Activated CD4-positive, alpha-beta memory T cell treated with anti-CD3 and anti-CD28 coated beads, Interleukin-2, amount 10 ng/mL, durations not matched to agents 7 days and 5 days (primary cell): ENCODE measurements at places on chromosomes 7 and 10.

DNA sequence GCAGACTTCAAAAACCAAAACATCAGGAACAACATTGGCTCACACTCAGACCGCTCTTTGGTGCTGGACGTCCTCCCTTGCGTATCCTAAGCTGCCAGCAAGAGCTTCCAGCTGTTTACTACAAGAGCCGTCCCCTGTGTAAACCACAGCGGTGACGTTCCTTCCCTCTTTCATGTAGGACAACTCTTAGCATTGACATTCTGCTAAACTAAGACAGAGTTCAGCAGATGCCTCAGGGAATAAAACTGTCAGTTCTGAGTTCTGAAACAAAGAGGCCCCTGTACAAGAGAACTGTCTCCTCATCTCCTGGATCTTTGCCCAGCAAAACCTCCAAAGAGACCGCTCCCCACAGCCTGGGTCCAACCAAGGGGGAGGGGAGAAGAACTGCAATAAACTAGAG lies 57.8 kb upstream of the OPALIN start:
- DNase-seq = no peak

GRCh38 chr10:58140054-58140453 lies 127.6 kb downstream of the IPMK start:
- DNase-seq = no peak

DNA sequence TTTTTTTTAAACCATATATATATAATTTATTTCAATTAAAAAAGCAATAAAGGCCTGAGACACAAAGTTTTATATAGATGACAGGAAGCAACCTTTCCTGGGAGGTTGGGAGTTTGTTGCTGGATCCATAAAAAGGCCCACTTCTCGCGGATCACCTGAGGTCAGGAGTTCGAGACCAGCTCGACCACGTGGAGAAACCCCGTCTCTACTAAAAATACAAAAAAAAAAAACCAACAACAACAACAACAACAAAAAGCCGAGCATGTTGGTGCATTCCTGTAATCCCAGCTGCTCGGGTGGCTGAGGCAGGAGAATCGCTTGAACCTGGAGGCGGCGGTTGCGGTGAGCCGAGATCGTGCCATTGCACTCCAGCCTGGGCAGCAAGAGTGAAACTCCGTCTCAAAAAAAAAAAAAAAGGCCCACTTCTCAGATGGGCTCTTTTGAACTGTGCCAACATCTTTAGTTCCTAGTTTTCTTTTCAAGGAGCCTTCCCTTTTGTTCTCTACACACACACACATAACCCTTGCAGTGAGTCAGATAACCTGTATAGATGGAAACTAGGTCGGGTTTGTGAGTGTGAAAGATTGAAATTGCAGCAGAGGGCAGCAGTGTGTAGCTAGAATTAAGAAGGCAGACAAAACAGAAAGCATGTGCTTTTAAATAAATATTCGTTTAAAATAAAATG lies 1.2 kb upstream of the SMNDC1 start:
- DNase-seq = peak; percentile 68

DNA sequence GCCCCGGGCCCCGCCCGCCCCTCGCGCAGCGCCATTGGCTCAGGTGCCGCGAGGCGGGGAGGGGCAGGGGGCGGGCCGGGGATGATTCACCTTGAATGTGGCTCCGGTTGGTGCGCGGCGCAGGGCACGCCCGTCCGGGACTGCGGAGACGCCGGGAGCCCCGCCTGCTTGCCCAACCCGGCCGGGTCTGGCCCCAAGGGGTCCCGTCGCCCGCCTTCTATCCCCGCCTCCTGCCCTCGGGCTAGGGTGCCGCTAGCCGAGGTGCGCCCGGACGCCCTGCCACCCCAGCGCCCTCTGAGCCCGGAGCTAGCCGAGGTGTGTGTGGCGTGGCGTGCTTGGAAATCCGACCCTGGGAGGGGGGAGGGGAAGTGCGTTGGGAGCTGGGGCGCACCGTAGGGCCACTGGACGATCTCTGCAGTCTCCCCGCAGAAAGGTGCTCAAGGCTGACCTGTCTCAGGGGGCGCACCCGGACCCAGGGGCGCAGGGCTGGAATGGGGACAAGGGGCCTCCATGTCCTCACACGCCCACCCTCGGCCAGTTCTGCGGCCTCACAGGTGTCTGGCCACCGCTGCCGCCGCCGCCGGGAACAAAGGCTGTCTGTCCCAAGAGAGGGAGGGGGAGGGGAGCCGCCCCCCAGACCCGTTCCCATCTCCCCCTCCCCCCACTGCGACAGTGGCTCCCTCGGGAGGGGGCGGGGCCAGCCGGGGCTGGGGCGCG lies 168.9 kb downstream of the NRF1 start:
- peak; percentile 80 for DNase-seq

DNA sequence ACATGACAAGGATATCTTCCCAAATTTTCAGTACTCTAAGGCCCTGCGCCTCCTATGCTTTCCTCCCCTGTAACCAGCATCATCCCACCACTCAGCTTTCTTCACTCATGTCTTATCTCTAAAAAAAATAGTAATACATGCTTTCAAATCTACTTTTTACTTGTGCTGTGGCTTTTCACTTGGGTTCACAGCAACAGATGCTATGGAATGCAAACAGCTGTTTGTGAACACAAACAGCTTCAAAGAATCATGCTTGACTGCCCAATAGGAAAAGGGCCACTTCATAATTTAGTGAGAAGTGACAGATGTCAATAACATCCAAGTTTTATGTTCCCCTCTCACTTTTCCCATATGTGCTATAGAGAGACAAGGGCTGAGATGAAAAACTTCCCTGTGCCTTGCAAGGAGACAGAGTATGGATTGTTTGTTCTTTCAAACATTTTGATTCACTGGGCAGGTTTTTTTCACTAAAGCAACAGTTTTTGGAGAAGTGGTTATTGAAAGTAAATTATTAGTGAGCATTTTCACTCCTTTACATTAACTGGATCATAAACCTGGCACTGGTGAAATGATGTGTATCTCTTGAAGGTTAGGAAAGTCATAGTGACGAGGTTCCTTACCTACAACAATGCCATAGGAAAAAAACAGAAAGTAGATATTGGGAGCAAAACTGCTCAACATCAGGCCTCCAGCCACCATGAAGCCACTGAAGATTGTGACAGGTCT lies 37.3 kb downstream of the SLC16A9 start:
- DNase-seq = no peak

DNA sequence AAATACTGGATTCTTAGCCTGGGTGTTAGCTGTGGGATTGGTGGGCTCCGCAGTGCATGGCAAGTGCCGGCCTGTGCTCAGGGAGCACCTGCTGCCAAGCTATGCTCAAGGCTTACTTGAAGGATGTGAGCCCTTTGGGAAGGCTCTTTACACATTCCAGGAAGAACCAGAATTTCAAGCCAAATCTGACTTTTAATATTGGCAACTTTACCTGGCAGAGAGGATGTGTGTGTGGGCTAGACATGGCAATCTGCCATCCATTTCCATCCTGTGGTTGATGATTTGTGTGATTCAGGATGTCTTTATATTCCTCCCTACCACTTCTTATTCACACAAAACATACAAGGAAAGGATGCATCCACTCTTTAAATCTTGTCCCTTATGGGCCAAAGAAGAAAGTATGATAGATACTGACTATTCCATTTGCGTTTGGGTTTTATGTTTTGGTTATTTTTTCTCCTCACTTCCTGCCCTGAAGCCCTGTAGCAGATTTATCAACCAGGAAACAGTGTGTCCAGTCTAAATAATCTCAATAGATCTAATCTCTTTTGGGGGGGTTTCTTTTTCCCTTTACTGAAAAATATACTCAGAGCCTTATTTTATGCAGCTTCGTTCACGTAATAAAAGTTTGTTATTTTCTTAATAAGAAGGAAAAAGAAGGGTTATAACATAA lies 247.1 kb downstream of the COBL start:
- DNase-seq = no peak

DNA sequence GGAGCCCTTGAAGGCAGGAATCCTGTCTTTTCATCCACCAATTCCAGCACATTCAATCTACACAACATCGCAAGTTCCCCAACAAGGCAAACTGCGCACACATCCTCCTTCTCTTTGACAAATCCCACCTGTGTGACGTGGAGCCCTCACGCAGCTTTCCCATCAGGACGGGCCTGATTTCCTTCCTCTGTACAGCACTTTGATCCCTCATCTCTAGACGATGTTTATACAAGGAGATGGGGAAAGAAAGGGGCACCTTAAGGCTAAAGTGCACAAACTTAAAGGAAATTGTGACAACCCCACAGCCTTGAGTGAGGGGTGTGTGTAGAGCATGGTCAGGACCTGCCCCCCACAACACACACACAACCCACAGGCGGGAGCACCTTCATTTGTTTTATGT lies 97.2 kb downstream of the PRKAG2 start:
- DNase-seq = no peak

DNA sequence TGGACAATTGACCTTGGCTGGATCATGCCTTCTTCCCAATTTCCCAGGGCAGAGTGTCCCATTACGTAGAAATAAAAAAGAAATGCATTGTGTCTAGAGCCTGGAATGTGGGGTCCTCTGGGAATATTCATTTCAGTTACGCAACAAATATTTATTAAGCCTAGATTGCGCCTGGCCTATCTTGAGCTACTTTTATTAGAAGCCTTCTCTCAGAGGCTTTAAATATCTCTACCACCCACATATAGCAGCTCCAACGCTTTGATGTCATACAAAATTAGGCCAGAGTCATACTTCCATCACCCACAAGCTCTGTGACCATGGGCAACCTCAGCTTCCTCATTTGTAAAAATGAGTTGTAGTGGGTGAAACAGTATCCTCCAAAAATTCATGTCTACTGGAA lies 24.9 kb upstream of the CARD11 start:
- DNase-seq = no peak

GRCh38 chr10:115772606-115773005 lies 500.4 kb downstream of the GFRA1 start:
- DNase-seq = no peak

GRCh38 chr10:46253076-46254006 lies 33.5 kb upstream of the ANTXRL start:
- no peak for DNase-seq

DNA sequence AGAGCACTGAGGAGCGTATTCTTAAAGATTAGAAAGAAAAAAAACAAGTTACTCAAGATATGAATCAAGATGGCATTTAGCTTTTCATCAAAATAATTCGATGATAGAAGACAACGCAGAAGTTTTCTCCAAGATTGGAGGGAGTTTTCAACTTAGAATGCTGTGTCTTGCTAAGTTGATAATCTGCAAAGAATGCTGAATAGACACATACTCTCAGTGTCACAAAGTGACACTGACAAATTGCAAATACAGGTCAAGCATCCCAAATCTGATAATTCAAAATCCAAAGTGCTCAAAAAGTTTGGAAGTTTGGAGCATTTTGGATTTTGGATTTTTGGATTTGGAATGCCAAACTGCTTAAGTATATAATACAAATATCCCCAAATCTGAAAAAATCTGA lies 243.8 kb downstream of the BBS9 start:
- no peak for DNase-seq

- no peak for DNase-seq
These were observed 150.7 kb upstream of the KLF14 start for GRCh38 chr7:130884437-130885417.

- no peak for DNase-seq
These were observed 108.7 kb downstream of the TBXAS1 start for GRCh38 chr7:139937715-139938114.

DNA sequence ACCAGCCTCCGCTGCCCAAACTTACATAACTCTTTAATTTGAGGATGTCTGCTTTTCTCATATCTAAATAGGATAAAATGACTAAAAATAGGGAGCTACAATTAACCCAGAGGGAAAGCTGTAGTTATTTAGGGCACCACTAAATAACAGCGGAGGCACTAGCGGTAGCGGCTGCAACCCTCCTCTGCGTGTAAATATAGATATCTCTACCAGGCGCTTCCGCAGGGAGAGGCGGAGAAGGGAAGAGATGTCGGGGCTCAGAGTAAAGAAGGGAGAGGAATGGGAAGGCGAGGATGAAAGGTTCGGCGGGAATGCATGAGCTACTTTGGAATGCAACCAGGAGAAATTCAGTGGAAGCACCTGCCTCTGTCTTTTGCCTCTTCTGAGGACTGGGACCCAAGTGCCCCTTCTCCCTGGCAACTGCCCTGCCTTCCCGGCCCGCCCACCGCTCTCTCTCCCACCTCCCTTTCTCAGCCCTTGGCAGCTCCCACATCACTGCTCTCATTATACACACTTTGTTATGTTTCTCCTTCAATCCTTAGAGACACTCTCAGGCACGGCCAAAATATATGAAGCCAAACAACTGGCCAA lies 698.3 kb downstream of the PARD3 start:
- no peak for DNase-seq

- no peak for DNase-seq
These were observed 289.6 kb upstream of the NPVF start for GRCh38 chr7:25517906-25518305.

- DNase-seq = no peak
These were observed 1250.9 kb downstream of the TYW1 start for GRCh38 chr7:68247571-68247970.

- DNase-seq = no peak
These were observed 54.1 kb downstream of the KCND2 start for GRCh38 chr7:120327054-120327453.

DNA sequence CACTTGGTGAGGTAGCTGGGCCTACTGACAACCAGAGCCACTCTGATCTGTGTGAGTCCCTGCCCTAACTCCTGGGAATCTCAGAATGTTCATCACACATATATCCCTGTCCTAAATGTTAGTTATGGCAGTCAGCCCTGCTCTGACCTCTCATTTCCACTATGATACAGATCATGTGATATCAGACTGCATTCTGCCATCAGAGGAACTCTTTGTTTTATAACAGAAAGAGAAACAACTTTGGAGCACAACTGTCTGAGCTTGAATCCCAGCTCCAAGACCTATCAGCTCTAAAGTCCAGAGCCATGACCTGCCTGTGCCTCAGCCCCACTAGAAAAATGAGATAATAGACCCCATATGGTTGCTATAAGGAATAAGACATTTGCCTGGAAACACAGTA lies 54.6 kb upstream of the ABCB4 start:
- DNase-seq = no peak

- DNase-seq = no peak
These were observed 233.8 kb downstream of the C7orf25 start for GRCh38 chr7:42677751-42678699.

GRCh38 chr10:12539350-12540164 lies 190.2 kb downstream of the CAMK1D start:
- DNase-seq = no peak

- DNase-seq = no peak
These were observed 664.8 kb upstream of the SEMA3D start for GRCh38 chr7:85851571-85852193.

DNA sequence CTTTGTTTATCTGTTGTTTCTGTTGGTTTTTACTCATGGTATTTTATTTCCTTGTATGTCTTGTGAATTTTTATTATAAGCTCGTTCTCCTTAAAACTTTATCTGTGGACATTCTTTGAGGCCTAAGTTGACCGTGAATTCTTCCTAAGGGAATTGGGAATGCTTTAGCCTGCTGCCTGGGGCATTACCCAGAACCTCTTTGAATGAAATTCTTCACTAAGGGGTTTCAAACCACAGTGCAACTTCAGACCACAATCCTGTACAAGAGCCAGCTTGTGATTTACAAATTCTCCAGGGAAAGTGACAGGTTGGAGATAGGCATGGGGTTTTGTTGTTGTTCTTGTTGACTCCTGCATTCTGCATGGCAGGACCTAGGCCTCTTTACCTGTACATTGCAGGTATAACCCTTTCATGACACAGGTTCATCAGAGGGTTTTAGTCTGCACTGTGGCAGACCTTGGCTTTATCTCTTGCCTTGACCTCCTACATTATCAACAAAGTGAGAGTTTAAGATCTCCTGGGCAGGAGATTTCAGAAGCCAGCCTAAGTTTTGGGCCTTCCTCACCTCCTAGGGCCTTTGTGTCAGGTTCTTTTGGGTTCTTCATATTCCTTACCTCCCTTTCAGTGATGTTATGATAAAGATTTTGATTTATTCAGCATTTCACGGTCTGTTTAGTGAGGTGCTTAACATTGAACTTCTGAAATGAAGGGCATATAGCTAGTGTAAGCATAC lies 70.2 kb downstream of the ABCC2 start:
- DNase-seq = no peak
